ENCODE measurements at places on chromosomes 3 and 15.

DNA sequence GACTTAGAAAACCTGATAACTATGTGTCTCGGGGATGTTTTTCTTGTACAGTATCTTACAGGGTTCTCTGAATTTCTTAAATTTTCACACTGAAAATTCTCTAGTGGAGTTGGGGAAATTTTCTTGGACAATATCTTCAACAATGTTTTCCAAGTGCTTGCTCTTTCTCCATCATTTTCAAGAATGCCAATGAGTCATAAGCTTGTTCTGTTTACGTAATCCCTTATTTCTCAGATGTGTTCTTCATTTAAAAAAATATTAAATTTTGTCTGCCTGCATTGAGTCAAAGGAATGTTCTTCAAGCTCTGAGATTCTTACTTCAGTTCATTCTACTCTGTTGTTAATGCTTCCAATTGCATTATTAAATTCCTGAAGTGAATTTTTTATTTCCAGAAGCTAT lies 21.9 kb upstream of the PLSCR2 start:
- DNase-seq = no peak

DNA sequence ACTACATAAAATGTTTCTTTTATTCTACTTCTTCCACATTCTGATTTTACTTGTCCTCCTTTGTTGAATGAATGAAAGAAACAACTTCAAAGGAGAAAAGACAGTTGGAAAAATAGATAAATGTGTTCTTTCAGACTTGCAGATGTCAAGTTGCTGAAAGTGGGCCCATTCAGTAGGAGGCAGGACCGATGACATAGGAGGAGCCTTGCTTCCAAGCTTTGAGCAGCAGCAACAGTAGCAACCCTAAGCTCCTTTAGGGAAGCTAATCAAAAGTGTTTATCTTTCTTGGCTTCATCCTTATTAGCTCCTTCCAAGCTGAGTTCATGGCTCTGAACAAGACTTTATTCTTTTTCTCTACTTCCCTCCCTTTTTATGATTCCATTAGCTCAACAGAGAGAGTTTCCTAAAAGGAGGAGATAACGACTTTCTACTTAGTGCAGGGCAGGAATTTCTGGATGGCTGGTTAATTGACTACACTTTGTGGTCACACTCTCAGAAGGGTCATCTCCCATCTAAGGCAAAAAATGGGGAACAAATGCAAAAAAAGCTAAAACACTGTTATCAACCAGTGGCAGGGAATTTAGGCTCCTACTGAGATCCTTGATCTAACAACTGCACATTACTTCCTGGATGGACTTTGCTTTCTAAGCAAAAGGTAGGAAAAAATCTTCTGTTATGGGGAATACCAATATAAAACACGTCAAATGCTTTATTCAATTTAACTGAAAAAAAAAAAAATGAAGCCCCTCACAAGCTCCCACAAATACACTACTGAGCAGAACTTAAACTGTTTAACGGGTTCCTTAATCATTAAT lies 4.8 kb downstream of the MORC1 start:
- no peak for DNase-seq

GRCh38 chr15:34584996-34585395 lies 1.5 kb upstream of the GOLGA8B start:
- DNase-seq = no peak

DNA sequence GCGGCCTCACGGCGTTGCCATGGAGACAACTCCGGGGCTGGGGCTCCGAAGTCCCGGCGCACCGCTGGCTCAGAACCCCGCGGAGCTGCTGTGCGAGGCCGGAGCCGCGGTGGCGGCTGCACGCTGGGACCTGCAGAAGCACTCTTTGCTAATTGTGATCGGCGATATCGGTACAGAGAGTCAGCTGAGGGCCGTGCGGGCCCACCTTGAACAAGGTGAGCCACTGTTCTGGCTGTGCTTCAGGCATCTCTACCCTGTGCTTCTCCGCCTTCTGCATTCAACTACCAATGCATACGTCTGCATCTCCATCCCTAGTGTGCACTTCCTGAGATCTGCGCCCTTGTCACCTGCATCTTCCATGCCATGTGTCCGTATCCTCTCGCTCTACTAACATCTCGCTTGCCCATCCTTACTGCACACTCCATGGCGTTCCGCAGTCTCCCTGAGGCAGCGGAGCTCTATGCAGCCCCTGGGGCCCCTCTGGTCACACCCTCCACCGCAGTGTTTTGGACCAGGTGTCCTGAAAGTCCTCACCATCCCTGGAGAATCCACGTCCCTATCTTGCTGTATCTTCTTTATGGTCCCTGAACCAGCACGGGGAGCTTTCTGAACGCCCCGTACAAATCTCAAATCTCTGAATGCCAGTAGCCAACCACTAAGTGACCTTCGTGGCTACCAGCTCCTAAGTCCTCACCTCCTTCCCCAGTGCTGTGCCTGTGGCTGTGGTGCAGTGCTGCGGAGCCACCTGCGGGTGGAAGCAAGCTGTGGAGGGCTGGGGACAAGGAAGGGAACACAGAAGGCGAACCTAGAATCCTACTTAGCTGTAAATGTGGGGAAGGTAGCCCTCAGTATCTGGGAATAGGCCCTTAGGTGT lies 6.2 kb upstream of the MAP1A start:
- peak; percentile 34 for DNase-seq

- peak; percentile 86 for DNase-seq
Observed at GRCh38 chr15:92809880-92810361, 90.2 kb upstream of the CHD2 start.

GRCh38 chr3:57952208-57952631 lies 56.0 kb upstream of the FLNB start:
- DNase-seq = peak; percentile 69

GRCh38 chr3:55570271-55570711 lies 83.2 kb upstream of the WNT5A start:
- no peak for DNase-seq

- no peak for DNase-seq
Observed at GRCh38 chr3:135758961-135759360, 206.6 kb upstream of the PPP2R3A start.

DNA sequence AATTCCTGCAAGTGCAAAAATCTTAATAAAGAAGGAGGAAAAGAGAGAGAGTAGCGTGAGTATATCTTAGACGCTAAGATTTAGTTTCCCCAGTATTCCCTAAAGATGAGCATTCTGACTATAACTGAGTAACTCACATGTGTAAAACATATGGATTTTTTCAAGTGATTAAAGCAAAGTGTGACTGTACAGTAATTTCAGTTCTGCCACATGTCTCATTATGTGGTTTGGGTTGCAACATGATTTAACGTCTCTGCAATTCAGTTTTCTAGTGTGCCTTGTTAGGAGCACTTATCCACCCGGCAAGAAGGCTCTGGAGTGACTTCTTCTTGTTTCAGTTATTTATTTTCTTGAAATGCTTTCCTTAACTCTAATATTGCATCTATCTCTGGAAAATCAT lies 514.1 kb downstream of the ROBO1 start:
- no peak for DNase-seq

GRCh38 chr3:169604568-169604967 lies 58.9 kb downstream of the MECOM start:
- DNase-seq = no peak

DNA sequence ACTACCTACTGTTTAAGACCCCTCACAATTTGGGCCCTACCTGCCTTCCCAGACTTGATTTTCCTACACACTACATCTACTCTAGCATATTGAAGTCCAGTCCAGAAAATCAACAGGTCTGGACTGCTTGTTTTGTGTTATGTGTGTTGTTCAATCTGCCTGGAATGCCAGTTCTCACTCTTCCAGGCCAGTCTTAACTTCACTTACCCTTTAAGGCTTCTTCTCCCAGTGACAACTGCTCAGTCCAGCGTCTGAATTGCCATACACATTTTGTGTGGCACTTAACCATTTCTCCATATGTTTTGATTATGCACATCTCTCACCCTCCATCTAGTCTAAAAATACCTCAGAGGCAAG lies 1.1 kb downstream of the TICRR start:
- DNase-seq = no peak

- DNase-seq = no peak
Observed at GRCh38 chr3:89212619-89213018, 105.2 kb downstream of the EPHA3 start.

GRCh38 chr3:66215106-66215505 lies 5.7 kb upstream of the SLC25A26 start:
- no peak for DNase-seq

- DNase-seq = peak; percentile 11
Observed at GRCh38 chr3:38805765-38806386, 10.1 kb downstream of the SCN10A start.

DNA sequence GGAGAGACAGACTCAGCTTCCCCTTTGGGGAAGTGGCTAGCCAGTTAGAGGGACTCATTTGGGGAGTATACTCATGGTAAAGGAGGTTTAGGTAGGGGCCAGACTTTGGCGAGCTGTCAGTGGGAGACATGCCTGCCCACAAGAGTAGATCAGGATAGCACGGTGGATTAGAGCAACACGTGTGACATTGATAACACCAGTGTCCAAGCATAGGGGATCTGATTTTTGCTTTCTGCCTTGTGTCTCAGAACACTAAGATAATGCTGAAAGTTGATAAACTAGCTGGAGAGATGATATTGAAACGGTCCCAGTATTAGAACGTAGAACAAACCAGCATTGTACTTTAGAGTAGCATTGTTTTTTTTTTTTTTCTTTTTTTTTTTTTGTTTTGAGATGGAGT lies 25.9 kb downstream of the MAP6D1 start:
- DNase-seq = no peak

GRCh38 chr3:14631687-14632441 lies 19.7 kb upstream of the CCDC174 start:
- no peak for DNase-seq

DNA sequence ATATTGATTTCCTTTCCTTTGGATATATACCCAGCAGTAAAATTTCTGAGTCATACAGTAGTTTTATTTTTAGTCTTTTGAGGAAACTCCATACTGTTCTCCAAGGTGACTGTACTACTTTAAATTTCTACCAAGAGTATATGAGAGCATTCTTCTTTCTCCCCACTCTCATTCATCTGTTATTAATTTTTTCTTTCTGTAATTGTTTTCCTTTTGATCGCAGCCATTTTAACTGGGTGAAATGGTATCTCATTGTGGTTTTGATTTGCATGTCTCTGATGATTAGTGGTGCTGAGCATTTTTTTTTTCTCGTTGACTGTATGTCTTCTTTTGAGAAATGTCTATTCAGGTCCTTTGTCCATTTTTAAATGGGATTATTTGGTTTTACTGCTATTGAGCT lies 18.3 kb upstream of the VGLL3 start:
- no peak for DNase-seq

DNA sequence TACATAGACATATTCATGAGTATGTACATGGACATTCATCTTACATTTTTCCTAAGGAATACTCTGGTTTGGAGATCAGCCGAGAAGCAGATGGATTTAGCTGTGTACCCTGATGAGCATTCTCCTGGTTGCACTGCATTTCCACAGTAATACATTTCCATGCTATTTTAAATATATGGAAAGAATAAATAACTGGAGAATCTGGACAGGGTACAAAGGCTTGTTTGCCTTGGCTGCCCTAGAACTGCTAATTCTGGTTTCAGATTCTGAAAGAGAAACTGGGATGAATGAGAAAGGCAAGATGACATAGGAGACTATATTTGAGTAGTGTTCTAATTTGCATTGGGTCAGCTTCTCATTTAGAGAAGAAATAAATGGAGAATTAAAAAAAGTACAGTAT lies 190.8 kb upstream of the FAM3D start:
- DNase-seq = no peak

DNA sequence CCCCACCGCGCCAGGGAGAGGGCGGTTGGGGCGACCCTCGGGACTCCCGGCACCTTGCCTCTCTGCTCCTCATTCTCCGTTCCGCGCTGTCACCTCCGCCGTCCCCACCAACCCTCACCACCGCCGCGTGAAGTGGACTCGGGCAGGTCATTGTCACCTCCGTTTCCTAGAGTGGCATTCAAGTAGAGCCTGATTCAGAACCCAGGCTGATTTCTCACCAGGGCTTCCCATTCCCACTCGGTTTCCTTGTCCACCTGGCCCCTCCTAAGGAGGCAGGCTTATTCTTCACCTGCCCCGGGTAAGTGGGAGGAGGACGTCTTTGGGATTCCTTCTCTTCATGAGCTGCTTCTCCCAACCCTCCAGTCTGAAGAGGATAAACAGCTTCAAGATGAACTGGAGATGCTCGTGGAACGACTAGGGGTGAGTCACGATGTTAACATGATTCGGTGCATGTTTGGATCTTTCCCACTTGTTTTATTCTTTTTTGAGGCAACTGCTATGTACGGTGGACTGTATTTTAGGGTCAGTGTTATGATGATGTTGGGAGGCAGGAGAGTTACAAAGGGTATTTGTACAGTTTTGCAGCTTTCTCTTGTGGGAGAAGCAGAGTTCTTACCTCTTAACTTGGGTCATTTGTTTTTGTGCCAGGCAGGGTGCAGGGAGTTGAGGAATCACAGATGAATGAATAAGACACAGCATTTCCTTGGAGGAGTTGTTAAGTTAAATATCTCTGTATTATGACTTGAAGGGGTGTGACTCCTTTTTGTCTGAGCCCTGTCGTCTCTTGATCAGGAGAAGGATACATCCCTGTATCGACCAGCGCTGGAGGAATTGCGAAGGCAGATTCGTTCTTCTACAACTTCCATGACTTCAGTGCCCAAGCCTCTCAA lies 692 bp downstream of the PSMD2 start:
- no peak for DNase-seq

DNA sequence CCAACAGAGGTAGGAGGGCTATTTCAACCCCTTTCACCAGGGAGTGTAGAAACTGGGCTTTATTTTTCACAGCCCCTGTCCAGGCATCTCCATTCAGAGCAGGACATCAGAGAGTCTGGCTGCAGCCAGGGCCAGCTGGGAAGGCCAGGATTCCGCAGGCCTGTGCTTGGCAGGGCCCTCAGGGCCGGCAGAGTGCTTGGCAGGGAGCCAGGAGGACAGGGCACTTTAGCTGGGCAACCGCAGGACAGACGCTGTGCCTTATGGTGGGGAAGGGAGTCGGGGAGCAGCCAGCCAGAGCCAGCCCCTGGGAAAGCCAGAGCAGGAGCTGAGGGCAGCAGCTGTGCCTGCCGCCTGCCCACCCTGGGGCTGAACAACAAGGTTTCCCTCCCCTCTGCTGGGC lies 34.5 kb upstream of the IQCF6 start:
- DNase-seq = peak; percentile 23

GRCh38 chr3:47370887-47371697 lies 9.7 kb upstream of the PTPN23 start:
- no peak for DNase-seq

DNA sequence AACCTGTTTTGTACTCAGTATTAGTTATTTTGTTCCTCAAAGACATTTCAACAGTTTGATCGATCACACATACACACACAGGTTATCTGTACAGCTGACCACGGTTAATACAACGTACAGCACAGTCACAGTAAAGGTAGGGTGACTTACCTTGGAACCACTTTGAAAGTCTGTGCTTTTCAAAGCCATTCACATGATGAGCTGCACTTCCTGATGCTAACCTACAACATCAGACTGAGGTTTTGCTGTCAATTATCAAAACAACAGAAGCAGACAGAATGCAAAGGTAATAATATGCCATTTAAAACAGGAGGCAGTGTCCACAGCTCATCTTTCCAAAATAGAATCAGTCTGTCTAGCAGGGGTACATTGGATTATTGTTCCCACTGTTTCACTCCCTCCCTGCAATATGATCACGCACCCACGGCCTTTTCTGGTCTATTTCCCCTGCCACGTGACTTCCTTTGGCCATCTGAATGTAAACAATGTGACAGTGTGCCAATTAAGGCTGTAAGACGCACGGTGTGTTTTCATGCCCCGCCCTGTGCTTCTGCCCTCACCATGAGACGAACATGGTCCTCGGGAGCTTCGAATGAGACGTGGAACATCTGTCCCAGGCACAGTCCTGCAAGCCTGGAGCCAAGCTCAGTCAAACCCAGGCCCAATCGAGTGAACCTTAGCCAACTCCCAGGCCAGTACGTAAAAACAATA lies 102.4 kb downstream of the FMN1 start:
- no peak for DNase-seq

All from pons (tissue), 1 donor.